ENCODE measurements at places on chromosomes 16 and 17.

- DNase-seq = no peak
Measured at GRCh38 chr16:10076037-10076436, 106.2 kb downstream of the GRIN2A start.

- peak; percentile 22 for DNase-seq
Measured at GRCh38 chr16:20300312-20301097, 26.8 kb downstream of the GP2 start.

DNA sequence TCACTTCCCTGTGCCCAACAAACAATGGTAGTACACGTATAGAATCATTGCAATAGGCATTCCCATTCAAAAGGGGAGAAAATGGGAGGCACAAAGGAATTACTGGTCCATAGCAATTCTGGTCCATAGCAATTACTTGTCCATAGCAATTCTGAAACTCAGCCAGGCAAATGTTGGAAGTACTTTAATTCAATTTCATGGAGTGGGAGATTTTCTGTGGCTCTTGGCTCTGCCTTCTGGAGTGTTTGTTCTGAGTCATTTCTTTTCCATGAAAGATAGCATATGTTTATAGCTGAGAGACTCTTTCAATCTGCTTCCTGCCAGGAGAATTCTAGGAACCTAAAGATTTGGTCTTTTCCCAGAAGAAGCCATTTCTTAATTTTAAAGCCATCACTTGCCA is 182.8 kb upstream of the ELAC2 start:
- DNase-seq = no peak

DNA sequence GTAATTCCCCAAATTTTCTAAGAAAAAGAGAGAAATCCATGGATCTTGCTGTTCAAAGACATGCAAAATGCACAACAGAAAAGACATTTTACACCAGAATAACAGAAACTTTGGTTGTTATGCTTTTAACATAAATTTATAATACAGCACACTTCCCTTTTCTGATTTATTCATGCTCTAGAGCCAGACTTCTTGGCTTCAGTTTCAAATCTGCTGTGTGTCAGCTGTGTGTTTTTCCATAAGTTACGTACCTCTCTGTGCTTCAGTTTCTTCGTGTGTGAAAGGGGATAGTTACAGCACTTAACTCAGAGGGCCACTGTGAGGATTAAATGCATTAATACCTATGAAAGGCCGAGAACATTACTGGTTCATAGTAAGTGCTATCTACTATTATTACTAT is 6.8 kb upstream of the CCL3L1 start:
- no peak for DNase-seq

GRCh38 chr17:4162321-4162720 is 19.3 kb downstream of the CYB5D2 start:
- DNase-seq = no peak

DNA sequence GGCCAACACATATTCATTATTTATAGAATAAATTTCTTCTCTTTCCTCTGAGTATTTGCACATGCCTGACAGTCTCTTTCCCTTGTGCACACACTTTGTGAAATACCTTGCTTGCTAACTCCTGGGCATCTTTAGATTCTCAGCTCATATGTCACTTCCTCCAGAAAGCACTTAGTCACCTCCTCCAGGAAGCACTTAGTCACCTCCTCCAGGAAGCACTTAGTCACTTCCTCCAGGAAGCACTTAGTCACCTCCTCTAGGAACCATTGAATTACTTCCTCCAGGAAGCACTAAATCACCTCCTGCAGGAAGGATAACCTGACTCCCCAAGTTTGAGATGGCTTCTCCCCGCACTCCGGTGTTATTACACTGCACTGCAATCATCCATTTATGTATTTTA is 462.5 kb upstream of the EEF2KMT start:
- DNase-seq = no peak

GRCh38 chr16:56910654-56911539 is 21.0 kb upstream of the HERPUD1 start:
- no peak for DNase-seq

DNA sequence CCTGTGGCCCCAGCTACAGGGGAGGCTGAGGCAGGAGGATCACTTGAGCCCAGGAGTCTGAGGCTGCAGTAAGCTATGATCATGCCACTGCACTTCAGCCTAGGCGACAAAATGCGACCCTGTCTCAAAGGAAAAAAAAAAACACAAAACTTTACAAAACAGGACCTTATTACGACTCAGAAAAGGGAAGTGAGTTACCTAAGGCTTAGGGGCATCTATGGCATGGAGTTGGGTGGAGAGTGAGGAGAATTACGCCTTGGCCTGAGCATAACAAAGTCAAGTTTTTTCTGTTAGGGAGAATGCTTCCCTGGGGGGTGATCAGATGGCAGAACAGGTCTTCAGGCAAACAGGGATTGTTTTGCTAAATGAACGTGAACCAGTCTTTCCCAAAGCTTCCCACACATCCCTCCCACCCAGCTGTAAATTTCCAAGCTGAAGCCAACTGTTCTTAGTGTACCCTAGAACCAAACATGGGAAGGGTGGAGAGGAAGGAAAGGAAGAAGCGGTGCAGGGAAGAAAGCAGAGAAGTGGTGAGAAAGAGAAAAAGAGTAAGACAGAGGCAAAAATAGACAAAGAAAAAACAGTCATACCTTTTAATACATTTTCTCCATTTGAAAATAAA is 24.6 kb upstream of the TNRC6C start:
- DNase-seq = no peak
